ENCODE measurements at places on chromosomes 2 and 18.

DNA sequence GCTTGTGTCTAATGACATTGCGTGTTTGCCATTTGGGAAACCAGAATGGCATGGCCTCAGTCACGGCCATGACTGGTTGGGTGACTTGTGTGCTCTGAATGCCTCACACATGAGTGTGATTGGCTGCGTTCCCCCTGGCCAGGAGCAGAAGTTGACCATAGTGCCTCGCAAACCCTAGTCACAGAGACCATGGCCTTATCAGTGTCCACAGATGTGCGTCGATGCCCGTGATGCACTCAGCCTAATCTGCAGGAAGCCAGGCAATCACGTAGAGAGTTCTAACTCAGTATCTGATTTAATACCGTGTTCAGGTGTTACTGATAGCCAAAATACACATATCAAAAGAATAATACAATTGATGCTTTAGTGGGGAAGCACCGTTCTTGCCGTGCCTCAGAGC is 64.0 kb downstream of the BOLA3 start:
- no peak for DNase-seq

DNA sequence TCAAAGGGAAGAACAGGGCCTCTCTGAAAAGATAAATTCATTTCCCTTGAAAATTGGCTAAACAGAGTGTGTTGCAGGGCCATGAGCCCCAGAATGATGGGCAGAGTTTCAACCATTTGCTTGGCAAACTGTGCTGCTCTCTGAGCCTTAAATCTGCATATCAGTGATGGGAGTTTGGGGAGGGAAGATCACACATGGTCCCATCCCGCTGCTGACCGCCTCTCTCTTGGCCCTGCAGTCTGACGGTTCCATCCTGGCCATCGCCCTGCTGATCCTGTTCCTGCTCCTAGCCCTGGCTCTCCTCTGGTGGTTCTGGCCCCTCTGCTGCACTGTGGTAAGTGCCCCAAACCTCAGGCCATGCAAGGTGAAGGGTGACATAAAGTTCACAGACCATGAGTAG is 139.0 kb downstream of the ANTXR1 start:
- DNase-seq, result no peak

DNA sequence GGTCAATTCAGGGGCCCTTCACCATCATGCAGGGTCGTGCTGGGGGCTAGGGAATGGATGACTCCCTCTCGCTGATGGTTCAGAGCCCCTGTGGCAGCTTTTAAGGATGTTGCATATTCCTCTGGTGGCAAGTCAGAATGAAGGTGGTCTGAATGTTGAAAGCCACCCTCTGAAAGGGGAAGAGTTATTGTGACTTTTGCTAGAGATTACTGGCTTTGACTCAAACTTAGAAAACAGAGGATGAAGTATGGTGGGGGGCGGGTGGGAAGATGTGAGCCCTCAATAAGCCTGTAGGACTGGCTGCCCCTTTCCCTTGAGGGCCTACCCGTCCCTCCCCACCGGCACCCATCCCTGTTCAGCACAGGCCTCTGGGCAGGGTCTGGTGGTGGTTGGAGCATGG is 23.2 kb downstream of the MC2R start:
- no peak for DNase-seq

DNA sequence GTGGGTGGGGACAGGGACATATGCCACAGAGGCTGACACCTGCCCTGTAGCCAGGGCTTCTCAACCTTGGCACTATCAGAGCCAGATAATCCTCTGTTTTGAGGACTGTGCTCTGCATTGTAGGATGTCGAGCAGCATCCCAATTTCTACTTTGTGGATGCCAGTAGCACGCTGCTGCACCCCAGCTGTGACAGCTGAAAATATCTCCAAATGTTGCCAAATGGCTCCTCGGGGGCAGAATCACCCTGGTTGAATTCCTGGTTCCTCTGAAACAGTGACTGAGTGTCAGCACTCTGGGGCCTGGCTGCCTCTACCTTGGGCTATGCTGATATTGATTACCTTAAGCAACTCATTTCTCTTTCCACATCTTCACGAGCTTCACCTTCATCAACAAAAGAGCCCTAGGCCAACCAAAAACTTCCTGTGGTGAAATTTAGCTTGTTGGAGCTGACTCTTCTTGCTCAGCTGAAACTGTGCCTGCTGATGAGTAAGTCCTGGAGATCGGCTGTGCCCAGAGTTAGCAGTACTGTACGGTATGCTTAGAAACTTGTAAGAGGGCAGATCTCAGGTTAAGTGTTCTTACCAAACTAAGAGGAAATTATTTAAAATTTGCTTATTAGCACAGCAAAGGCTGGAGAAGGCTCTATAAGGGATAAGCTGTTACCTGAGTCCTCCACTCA is 138.1 kb downstream of the SEPTIN10 start:
- DNase-seq, result no peak

- no peak for DNase-seq
Observed at GRCh38 chr18:46832849-46833248, 76.0 kb upstream of the ST8SIA5 start.

Measured in stimulated activated CD8-positive, alpha-beta memory T cell treated with anti-CD3 and anti-CD28 coated beads, Interleukin-4, amount 100 ng/mL, for 4 hours (primary cell).